ENCODE measurements at places on chromosomes 2 and 18.

DNA sequence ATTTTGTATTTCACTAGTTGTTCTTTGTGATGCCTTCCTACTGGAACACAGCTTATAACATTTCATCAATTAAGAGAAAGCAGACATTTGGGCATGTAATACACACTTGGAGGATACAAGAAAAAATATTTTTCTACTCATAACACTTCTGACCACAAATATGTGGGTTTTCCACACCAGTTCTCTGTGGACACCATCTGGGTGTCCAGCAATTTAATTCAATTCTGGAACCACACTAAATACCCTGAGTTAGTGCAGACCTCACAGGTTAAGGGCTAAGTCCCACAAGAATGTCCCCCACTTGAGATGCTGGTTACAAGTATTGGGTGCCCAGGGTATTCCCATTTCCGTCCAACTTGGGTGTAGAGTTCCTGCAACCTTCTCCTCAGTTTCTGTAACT is 91.1 kb upstream of the SKOR2 start:
- DNase-seq = no peak

DNA sequence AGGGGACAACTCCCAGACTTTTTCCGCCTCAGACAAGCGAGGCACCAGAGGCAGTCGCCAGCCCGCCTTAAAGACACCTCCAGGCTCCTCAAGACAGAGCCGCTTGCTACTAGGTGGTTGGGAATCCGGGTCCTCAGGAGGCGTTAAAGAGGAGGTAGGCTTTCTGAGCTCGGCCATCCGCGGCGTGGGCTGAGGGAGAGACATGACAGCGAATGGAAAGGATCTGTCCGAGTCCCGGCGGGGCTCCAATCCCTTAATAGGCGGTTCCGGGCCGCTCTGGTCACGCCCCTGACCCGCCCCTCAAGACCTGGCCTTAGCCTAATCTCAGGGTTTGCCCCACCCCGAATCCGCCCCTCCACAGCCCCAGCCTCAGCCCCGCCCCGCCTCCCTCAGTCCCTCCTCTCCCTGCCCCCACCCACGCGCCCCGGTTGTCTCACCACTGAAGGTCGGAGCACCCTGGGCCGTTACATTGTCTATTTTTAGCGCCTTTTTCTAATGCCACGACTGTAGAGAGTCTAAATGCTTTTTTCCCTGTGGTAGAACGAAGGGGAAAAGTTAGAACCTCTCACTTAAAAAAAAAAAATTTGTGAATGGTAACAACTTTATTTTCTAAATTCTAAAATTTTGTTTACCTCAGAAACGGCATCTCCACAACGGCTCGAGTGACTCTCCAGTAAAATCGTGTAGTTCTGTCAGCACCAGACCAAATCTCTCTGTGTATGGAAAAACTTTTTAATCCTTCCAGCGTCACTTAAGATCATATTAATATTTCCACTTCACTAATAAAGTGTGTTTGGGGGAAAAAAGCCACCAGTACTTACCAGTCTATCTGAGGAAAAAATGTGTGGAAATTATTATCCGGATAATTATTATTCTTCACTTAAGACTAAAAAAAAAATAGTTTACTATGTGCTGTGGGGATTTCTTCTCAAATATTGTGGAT is at the start of gene RAD51AP2:
Gene RAD51AP2, minus strand, starts transcription at position 229 of the 943 bp plus-strand sequence. Its CDS starts 25 bp downstream, at position 204.
- DNase-seq = no peak

DNA sequence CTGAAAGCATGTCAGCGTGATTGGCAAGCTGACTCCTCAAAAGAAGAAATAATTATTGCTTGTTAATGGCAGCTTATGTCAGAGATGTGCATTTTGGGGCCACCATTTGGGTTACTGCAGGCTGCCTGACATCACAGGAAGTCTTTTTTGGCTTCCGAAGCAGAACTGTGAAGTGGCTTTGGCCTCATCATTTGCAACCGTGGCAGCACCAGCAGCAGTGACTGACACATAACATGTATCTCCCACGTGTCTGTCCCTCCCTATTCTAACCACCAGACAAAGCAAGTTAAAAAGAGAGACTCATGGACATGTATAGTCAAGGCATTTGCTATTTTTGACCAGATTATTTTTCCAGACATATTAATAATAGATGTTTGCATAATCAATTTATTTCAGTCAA is 488.7 kb upstream of the ACVR2A start:
- no peak for DNase-seq

- DNase-seq = no peak
Measured at GRCh38 chr18:73240899-73241298, 373.1 kb upstream of the NETO1 start.

Data from CD4-positive, alpha-beta T cell (primary cell).